Renal cortex interstitium (tissue), 15 donors: ENCODE measurements at places on chromosomes 13 and 19. TPM values are rescaled to one million over a fixed set of nuclear protein-coding genes. Genes with fewer than 3 reads are reported as not detected.

DNA sequence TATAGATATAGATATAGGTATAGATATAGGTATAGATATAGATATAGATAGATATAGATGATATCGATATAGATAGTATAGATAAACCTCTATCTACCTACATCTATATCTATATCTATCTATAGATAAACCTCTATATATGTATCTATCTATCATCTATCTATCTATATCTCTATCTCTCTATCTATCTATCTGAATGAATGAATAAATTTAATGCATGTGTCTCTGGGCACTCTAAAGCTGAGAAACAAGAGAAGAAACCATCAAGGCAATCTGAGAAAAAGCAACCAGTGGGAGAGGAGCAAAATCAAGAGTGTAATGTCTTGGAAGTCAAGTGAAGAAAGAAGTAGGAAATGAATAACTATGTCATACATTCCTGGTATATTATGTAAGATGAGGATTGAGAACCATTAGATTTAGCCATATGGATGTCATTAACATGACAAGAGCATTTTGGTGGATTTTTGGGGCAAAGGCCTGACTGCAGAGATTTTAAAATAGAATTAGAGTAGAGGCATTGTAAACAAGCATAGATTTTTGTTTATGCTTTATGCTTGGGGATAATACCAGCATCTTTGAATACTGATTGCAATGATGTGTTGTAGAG lies 1262.7 kb upstream of the MIR17HG start:
- no peak for DNase-seq

DNA sequence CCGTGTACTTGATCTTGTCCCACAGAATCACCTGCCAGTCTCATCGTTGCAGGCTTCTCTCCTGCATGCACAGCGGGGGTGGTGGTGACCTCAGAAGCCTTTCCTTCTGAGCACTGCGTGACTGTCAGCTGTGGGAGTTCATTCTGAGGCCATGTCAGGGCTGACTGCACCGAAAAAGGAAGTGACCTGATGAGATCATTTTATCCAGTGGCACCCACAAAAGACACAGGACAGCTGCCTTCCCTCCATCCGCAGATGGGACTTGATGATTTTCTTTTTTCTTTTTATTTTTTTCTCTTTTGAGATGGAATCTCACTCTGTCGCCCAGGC lies 89.7 kb downstream of the RAB20 start:
- no peak for DNase-seq

GRCh38 chr13:114154476-114154875 lies 22.1 kb upstream of the RASA3 start:
- no peak for DNase-seq

GRCh38 chr19:46718157-46718933 lies 1.4 kb upstream of the PRKD2 start:
- DNase-seq: no peak

- DNase-seq: no peak
Measured at GRCh38 chr13:114152285-114152645, 19.8 kb upstream of the RASA3 start.

DNA sequence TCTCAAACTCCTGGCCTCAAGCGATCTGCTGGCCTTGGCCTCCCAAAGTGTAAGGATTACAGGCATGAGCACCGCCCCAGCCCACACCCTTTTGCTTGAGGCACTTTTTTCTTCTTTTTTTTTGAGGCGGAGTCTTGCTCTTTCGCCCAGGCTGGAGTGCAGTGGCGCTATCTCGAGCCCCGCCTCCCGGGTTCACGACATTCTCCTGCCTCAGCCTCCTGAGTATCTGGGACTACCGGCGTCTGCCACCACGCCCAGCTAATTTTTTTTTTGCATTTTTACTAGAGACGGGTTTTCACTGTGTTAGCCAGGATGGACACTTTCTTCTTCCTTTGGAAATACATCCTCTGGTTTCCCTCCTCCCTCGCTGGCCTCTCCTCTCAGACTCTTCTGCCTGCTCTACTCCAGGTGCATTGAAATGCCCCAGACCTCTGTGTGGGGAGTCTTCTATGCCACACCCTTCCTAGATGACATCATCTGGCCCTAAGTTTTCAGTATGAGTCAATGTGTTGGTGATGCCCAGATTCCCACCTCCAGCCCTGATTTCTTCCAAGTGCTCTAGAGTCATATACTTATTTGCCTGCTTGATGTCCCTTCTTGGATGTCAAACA lies 20.7 kb upstream of the TPT1 start:
- DNase-seq: no peak

DNA sequence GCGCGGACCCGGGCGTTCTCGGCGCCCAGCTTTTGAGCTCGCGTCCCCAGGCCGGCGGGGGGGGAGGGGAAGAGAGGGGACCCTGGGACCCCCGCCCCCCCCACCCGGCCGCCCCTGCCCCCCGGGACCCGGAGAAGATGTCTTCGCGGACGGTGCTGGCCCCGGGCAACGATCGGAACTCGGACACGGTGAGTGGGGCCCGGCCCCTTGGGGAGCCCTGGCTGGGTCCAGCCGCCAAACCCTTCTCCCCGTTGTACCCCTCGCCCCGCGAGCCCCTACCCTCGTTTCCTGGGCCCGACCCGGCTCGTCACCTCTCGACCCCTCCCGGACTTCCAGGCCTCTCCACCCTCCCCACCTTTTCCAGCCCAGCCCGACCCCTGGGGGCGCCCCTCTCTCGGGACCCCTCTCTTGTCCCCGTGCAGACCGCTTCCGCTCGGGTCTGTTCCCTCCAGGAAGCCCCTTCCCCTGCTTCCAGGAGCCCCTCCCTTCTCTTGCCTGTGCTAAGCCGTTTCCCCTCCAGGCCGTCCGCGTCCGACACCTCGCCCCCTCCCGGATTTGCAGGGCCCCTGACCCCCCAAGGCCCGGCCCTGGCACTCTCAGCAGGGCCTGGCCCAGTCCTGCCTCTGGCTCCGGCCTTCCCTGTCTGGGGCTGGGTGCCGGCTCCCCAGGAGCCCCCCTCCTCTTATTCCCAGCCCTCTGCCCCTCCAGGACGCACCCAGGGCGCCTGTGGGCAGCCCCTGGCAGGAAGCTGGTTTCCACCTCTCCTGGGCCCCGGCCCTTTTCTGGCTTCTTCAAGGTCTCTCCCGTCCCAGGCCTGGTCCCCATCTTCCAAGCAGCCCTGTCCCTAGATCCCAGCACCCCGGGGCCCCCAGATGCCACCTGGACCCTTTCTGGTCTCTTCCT lies 632 bp downstream of the MARK4 start:
- no peak for DNase-seq

GRCh38 chr19:32268381-32268780 lies 77.0 kb upstream of the ZNF507 start:
- DNase-seq: no peak

DNA sequence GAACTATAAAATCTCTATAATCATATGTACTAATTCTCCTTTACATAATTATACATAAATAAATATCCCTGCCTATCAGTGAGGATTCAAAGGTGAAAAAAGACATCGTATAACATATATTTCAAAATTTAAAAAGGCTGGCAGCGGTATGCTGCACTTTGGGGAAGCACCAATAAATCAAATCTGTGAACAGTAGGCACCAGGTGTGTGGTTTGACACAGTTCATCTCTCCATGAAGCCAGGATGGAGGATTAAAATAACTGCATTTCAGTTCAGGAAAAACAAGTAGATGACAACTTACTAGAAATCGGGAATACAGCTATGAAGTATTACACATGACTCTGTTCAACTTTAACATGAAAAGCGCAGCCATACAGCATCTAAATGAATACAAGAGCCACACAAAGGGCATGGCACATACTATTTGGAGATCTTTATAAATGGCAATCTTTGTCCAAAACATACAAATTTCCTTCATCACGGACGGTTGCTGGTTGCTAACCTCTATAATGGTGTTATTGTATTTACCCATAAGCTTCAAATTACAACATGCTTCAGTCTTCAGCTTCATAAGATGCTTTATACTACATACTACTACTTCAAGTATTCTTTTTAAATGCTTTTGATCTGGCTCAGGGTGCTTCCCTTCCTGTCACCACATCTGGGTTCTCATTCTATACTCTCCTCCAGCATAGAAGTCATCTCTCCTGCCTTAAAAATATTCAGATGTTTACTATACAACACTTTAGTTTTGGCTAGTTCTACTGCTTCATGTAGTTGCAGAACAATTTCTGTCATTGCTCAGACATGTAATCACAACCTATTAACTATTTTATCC lies 128.7 kb downstream of the KLF12 start:
- DNase-seq: no peak

GRCh38 chr19:40155749-40156265 lies 35.4 kb upstream of the MAP3K10 start:
- no peak for DNase-seq

- no peak for DNase-seq
Measured at GRCh38 chr19:13207237-13207845, 57.1 kb downstream of the IER2 start.

The C19orf73 gene
- polyA plus RNA-seq: 0.97 TPM

The LINGO3 gene
- polyA plus RNA-seq: not detected

The PRDX2 gene
- polyA plus RNA-seq: 283 TPM

The SIAH3 gene
- 0.75 TPM for polyA plus RNA-seq

The TNFSF11 gene
- polyA plus RNA-seq: 0.86 TPM
